ENCODE measurements at places on chromosomes 11 and 22.

DNA sequence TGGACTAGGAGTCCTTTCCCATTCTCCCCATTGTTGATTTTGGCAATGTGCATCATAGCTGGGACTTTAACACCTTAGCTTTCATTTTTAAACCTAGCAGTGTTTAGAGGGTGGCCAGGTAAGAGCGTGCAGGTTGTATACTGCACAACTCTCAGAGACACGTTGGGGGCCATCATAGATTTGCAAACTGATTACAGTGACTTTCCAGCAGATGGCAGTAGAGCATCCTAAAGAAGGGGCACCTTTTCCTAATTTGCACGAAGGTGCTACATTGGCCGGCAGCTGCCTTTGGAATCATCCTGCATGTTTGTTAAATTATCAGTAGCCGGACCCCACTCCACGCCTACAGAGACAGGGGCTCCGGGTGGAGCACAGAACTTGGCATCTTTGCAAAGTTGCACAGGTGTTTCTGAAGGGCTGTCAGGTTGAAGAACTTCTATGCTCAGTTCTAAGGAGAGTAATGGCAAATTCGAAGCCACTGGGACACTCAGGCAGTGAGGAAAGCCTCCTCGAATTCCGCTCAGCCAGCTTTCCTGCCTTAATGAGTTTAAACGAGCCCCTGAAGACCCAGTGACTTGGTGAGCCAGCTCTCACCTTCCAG, 7.7 kb downstream of the LHFPL7 start:
- no peak for DNase-seq

- no peak for DNase-seq
Observed at GRCh38 chr11:74540270-74540669, 46.7 kb upstream of the LIPT2 start.

DNA sequence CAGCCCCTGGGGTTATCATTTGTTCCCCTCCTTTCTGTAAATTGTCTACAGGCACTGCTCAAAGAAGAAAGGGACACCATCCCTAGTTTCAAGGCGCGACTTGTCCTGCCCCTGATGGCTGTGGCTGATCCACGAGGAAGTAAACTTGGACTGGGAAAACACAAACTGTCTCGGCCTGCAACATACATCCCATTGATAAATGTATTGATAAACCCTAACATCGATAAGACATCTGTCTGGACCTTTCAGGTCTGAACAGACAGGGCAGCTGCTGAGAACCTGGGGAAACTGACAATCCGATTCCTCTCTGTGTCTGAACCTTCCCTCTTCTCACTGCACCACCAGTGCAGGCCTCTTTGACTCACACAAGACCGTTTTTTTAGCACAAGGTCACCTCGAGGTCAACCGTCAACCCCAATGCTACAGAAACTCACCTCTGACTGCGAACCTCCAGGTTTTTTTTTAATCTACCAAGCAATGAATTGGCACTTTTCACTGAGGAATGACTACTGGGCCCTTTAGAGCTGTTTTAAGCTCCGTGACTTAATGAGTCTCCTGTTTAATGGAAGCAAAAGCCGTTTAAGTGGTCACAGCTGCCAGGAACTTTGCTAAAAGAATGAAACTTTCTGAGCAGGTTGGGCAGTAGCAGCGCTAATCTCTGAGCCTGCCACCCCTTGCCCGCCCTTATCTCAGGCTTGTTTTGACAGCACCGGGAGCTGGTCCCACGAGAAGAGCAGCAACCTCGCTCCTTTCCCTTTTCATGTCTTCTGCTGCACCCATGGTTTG, 203.8 kb upstream of the TMEM45B start:
- DNase-seq: no peak

- DNase-seq: no peak
Observed at GRCh38 chr11:106670069-106670468, 348.2 kb downstream of the GUCY1A2 start.

GRCh38 chr22:24103301-24103700, 78.0 kb upstream of the SUSD2 start:
- DNase-seq: no peak

DNA sequence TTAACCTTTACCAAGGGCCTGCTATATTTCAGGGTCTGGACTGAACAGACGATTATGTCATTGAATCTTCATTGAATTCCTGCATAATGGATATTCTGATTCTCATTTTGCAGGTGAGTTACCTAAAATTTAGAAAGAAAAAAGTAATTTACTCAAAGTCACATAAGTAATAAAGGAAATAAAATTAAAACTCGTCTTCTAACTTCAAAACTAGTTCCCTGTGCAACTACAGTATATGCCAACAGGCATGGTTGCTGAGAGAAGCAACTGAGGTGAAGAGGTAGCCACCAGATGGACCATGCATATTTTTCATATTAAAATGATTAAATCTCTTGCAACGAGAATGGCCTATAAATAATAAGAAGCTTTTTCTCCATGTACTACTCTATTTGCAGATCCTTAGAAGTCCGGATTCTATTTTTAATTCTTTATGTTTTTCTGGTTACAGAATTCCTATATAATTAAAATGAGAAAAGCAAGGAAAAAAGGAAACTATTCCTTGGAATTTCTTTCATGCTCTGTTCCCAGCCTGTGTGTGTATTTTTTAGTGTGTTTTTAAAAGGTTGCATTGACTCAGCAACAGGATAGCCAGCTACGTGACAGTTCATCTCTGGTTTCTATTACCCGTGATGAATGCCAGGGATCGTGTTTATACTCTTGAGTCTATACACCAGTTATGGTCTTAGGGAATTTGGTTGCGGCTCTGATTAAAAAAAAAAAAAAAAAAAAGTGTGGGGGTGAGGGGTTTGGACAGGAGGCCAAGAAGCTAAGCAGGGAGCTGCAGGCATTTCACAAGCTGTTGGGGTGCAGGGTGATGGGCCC, 186.8 kb downstream of the ETS1 start:
- no peak for DNase-seq

DNA sequence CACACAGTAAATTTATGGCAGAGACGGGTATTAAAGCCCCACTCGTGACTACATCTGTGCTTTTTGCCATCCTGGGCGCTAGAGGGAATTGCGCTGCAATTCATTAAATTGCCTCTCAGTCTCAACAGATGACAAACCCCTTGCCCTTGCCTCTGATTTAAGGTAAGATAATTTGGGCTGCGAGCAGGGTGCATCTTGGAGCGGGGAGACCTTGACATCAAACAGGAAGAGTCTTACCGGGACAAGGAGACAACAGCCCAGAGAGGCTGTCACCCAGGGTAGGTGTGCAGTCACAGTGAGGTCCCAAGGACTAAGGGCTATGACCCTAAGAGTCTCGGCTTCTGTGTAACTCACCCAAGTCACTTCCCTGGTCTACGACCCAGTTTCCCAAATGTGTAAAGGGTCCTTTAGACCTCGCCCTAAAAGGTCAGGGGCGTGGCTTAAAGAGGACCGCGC, 449 bp upstream of the TOM1 start:
- no peak for DNase-seq

DNA sequence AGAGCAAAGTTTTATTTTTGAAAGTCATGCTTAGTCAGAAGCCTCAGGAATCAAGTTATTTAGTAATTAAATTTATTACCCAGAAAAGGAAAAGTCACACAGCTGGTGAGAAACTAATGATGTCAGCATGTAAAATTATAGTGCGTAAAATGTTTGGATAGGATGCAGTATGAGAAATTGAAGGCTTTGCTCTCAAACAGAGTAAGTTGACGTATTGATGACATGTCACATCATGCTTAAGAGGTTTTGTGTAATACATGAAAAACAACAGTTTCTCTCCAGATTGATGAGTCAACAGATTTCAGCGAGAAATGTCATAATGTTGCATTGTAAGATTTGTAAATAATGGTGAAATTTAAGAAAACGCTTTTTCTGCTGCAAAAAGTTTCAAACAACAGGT, 769.8 kb downstream of the METTL15 start:
- no peak for DNase-seq

GRCh38 chr11:123477205-123477907, 47.3 kb downstream of the GRAMD1B start:
- no peak for DNase-seq

Data from NCI-H187 treated with DMSO at 0.1 percent for 48 hours (cell line).